DMS 273 treated with DMSO at 0.1 percent for 48 hours (cell line): ENCODE measurements at places on chromosomes 11 and 22.

GRCh38 chr11:35785287-35786167 is 123.0 kb downstream of the TRIM44 start:
- DNase-seq = no peak

DNA sequence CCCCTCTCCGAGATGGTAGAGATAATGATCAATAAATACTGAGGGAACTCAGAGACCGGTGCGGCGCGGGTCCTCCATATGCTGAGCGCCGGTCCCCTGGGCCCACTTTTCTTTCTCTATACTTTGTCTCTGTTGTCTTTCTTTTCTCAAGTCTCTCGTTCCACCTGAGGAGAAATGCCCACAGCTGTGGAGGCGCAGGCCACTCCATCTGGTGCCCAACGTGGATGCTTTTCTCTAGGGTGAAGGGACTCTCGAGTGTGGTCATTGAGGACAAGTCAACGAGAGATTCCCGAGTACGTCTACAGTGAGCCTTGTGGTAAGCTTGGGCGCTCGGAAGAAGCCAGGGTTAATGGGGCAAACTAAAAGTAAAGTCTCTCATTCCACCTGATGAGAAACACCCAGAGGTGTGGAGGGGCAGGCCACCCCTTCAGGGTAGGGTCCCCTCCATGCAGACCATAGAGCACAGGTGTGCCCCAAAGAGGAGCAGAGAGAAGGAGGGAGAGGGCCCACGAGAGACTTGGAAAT is 43.2 kb downstream of the IGLL1 start:
- no peak for DNase-seq

GRCh38 chr11:2194877-2195755 is 23.5 kb upstream of the TH start:
- no peak for DNase-seq

DNA sequence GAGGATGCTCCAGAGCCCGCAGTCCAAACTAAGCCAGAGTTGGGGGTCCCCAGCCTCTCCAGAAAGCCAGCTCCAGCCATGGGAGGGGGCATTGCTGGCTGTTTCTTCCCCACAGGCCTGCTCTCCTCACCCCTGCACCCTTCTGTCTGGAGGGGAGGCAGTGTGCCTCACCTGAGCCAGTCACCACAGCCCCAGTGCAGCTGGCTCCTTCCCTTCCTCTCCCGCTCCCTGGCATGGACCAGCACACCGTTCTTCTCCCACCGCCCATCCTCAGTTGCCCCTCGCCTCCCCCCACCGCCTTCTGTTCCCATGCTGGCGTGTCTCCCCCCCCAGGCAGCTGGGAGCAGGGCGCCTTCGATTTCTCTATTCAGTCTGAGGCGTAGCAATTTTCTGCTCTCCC is 110.5 kb upstream of the THY1 start:
- no peak for DNase-seq

DNA sequence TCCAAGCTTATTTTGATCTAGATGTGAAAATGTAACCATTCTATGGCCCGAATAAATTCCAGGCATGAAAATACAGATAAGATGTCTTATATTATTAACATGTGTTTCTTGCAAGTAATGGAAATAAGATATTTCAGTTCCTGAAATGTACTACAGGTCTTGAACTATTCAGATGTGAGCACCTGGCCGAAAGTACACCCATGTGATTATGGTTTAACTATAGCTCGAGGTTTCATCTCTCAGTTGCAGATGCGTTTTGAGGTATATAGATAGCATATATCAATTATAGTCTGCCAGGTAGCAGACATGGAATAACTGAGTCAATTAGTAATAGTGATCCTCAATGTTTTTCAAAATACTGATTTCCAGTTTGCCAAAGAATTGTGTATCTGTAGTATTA is 68.3 kb downstream of the DDIAS start:
- no peak for DNase-seq

GRCh38 chr22:38144025-38144405 is 33.5 kb upstream of the BAIAP2L2 start:
- no peak for DNase-seq

GRCh38 chr11:120674542-120674941 is 163.0 kb downstream of the GRIK4 start:
- no peak for DNase-seq

DNA sequence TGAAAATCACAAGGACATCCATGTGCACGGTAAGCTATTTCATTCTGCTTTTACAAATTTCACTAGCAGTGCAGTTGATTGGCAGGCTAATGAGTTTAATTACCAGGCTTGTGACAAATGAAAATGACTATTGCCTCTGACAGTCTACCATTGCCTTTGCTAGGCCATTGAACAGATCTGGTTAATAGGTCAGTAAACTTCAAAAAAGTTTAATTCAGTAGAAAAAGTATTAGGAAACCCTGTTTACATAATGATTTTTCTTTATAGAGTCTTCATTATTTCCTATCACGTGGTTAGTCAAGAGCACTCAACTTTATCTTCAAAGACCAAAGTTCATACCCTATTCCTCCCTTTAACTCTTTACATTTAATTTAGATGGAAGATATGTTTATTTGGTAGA is 77.0 kb downstream of the PRMT3 start:
- no peak for DNase-seq

GRCh38 chr11:15563054-15563453 is 448.3 kb downstream of the INSC start:
- no peak for DNase-seq

DNA sequence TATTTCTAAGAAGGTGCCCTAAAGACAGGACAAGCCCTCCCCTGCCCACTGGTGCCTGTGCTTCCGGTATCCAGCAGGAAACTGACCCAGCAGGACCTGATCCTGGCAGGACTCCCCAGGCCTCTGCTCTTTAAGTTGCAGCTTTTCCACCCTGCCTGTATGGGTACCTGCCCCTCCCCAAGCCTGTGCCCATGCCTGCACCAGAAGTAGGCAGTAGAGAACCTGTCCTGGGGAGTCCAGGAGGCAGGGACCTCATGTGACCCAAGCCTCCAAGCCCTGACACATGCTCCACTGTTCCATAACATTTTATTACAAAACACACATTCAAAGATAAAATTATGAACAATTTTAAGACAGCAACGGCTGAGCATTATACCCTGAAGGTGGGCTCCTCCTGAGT is 14.2 kb downstream of the CWC15 start:
- no peak for DNase-seq

- DNase-seq = peak; percentile 89
Measured at GRCh38 chr11:76830639-76831327, 29.9 kb upstream of the ACER3 start.

GRCh38 chr11:112605093-112605666 is 344.5 kb upstream of the PLET1 start:
- no peak for DNase-seq

DNA sequence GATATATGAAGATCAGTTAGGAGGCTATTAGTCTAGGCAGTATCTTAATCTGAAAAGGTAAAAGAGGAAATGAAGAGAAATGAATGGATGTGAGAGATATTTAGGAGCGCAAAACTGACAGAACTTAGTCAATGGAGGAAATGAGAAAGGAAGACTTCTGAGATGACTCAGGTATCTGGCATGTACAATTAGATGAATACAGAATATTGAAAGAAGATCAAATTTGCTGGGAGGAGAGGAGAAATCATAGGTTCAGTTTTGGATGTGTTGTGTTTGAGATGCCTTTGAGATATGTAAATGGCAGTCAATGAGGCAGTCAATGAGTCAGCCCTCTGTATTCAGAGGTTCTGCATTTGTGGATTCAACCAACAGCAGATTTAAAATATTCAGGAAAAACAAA is 42.9 kb upstream of the GAB2 start:
- DNase-seq = no peak

DNA sequence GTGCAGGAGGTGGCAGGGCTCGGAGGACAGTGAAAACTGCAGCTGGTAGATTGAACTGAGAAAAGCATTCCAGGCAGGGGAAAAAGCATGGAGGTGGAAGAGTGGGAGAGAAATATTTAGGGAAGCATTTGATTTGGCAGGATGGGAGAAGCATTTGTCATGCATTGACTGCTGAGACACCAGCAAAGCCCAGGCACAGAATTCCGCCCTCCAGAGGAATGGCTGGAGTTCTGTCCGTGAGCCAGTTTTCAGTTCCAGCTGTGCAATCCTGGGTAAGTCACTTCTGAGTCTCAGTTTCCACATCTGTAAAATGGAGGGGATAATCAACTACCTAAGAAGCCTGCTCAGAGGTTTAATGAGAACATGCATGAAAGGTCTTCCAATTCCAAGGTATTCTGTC is 4.3 kb upstream of the TSKU start:
- DNase-seq = no peak

DNA sequence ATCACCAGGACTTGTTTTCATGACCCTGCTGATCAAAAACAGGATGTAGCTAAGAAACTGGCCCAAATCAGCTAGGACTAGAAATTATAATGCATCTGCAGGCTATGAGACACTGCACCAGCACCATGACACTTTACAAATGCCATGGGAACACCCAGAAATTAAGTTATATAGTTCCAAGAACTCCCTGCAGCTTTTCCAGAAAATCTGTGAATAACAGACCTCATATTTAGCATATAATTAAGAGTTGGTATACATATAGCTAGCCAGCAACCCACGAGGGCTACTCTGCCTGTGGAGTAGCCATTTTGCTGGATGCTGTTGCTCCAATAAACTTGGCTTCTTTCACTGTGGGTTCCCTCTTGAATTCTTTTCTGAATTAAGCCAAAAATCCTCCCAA is 101.0 kb downstream of the PGR start:
- DNase-seq = no peak

DNA sequence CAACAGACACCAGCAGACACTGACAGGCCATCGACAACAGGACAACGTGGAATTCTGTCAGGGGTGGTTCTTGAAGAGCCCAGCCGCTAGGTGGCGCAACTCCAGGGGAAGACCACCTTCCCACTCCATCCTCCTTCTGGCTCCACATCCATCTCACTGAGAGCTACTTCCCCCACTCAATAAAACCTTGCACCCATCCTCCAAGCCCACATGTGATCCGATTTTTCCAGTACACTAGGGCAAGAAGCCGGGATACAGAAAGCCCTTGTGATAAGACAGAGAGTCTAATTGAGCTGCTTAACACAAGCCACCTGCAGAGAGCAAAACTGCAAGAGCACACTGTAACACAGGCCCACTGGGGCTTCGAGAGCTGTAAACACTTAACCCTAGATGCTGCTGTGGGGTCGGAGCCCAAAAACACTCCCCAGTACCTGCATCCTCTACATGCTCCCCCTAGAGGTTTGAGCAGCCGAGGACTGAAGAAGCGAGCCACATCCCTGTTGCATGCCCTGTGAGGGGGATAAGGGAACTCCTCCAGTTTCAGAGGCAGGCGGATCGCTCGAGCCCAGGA is 11.5 kb upstream of the RAB39A start:
- DNase-seq = no peak

GRCh38 chr11:77047007-77047927 is 13.1 kb downstream of the B3GNT6 start:
- DNase-seq = peak; percentile 68

- DNase-seq = no peak
Measured at GRCh38 chr22:17781319-17782031, 7.2 kb upstream of the BID start.

- no peak for DNase-seq
Measured at GRCh38 chr22:41638124-41638523, 17.0 kb downstream of the XRCC6 start.
